ENCODE measurements at places on chromosomes 7 and 10.

DNA sequence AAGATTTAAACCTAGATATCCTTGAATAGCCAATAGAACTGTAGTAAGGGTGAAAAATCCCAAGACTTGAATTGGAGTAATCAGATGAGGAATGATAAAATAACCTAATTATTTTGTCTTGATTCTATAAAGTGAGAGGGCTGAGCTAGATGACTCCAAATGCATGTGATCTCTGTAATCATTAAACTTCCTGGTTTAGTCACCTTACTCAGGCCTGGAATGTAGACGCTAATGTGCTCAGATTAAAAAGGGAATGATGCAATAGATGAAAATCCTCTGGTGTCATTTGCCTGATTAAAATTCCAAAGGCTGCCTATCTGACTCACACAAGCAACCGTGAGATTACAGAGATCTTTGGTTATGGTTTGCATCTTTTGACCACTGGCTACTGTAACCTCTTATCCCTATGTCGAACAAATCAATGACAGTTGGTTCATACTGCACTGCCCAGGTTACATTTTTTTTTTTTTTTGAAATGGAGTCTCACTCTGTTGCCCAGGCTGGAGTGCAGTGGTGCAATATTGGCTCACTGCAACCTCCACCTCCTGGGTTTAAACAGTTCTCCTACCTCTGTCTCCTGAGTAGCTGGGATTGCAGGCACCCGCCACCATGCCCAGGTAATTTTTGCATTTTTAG is 2.9 kb upstream of the HKDC1 start:
- DNase-seq, result peak; percentile 96

GRCh38 chr7:157547611-157548010 is 210.8 kb downstream of the DNAJB6 start:
- no peak for DNase-seq

DNA sequence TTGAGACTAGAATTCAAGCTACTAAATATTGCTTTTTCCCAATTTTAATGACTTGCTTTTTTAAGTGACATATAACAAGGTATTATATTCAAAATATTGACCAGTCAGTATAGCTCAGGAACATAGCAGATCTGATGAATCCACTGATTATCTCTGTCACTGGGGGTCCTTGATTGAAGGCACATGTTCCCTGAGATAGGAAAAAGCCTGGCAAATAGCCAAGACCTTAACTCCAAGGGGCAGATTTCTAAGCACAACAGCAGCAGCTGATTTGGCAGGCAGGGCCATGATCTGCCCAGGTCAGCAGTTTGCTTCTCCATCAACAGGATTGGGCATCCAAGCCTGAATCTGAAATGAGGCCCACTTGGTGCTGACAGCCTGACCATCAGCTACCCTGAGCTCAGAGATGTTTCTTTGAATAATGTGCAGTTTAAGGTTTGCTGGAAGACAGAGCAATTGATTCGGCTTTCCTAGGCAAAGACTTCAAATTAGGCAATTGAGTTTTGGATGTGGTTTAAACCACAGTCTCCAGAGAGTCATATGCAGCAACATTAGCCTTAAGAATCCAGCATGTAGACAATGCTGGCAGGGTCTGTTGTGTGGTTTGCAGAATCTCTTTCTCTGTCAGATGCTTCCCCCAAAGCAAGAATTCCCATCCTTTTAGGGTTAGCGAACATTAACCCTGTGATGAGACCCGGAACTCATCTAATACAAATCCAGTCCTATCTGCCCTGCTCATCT is 352.6 kb downstream of the ADRA2A start:
- DNase-seq, result no peak

GRCh38 chr7:135205850-135206249 is 5.5 kb downstream of the WDR91 start:
- no peak for DNase-seq

GRCh38 chr10:80453842-80454512 is at the start of gene TSPAN14:
TSPAN14 (plus strand) TSS chr10:80454310; CDS start chr10:80489234, 34,924 bp downstream.
- peak; percentile 95 for DNase-seq

DNA sequence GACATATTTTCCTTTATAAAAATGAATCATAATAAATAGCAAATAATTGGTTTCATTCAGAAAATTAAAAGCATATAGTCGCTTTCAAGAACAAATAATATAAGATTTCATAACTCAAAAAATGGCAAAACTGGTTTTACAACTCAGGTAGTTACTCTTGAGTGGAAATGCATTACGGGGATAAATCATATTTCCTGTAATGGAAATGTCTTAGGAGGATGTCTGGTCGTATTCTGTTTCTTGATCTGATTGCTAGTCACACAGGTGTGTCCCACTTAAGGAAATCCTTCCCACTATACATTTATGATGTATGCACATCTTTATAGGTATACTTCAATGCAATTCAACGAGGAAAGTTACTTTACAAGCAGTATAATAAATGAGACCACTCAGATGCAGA is 20.7 kb downstream of the NRAP start:
- no peak for DNase-seq

GRCh38 chr10:115795964-115796363 is 477.0 kb downstream of the GFRA1 start:
- no peak for DNase-seq

GRCh38 chr7:136063326-136063666 is 86.1 kb upstream of the MTPN start:
- no peak for DNase-seq

DNA sequence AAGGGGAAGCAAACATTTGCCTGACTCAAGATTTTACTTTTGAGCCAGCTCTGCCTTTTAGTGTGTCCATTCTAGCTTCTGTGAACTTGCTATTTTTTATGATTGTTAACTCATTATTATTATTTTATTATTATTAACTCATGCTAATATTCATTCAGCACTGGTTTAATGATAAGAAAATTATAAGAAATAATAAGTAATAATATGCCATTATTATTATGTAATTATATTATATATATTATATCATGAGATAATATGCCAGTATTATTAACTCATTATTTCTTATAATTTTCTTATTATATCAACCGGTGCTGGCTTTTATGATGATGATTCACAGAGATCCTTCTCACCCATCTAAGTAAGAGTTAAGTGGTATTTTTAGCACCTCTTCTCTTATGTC is 79.3 kb upstream of the NPVF start:
- DNase-seq, result no peak

- no peak for DNase-seq
Observed at GRCh38 chr10:59843748-59844147, 62.6 kb downstream of the CCDC6 start.

GRCh38 chr10:93352638-93353383 is 129.3 kb downstream of the MYOF start:
- peak; percentile 44 for DNase-seq

GRCh38 chr10:88271761-88272543 is 311.2 kb downstream of the RNLS start:
- DNase-seq, result peak; percentile 97

DNA sequence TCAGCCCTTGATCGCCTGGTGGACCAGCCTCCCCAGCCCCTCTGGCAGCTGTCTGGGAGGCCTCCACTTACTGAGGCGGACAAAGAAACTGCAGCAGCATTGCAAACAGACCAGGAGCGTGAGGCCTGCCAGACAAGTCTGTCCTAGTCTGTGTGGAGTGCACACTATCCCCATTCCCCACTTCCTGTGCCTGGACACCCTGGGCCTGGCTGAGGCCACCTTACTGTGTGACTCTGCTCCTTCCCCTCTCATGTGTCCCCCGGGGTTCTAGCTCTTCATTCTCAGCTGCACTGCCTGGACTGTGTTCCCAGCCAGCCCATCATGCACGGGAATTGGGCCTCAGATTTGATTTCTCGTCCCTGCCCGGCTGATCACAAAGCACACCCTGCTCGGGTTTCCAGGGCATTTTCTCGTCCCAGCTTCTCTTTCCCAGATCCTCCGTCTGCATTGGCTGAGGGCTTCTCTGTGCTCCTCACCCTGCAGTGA is 16.7 kb upstream of the C10orf90 start:
- DNase-seq, result no peak

DNA sequence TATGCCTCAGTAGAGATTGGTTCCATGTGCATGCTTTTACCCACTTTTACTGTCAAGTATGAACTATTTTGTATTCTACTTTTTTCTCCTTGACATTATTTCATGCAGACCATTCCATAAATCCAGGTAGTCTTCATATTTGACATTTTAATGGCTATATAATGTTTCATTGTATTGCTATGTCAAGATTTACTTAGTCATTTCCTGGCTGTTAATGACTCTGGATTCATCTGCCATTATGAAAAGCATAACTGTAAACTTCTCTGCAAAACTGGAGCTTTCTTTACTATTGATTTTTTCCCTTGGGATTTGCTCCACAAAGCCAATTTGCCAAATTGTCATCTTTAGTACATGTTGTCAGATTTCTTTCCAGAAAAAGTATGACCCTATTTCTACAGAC is 6.8 kb upstream of the MSRB2 start:
- DNase-seq, result no peak

Measured in suppressor macrophage treated with lipopolysaccharide for 1 hour (primary cell).